Ovary (tissue), 10 donors: ENCODE measurements at places on chromosomes 11 and 22. TPM values are rescaled to one million over a fixed set of nuclear protein-coding genes. Genes with fewer than 3 reads are reported as not detected.

IL10RA gene
- total RNA-seq = 5.5 TPM

KBTBD3 gene
- 5.1 TPM for total RNA-seq

POLA2 gene
- 10.0 TPM for total RNA-seq

KRTAP5-8 gene
- total RNA-seq = not detected

SCGB1A1 gene
- not detected for total RNA-seq

PLAAT2 gene
- total RNA-seq = 0.35 TPM

KIF18A gene
- total RNA-seq = 0.52 TPM
